B cell (primary cell): ENCODE measurements at places on chromosomes 3 and 15. TPM values are rescaled to one million over a fixed set of nuclear protein-coding genes. Genes with fewer than 3 reads are reported as not detected.

The GOLGA8H gene
- 0.19 TPM in 1 of 2 replicates, not detected in the other for total RNA-seq

GRCh38 chr3:105676621-105677300 is 192.1 kb downstream of the CBLB start:
- DNase-seq = no peak

The JMJD7 gene
- 41.1 and 43.9 TPM in 2 replicates for total RNA-seq

The ADAMTSL3 gene
- total RNA-seq = not detected in 2 replicates

DNA sequence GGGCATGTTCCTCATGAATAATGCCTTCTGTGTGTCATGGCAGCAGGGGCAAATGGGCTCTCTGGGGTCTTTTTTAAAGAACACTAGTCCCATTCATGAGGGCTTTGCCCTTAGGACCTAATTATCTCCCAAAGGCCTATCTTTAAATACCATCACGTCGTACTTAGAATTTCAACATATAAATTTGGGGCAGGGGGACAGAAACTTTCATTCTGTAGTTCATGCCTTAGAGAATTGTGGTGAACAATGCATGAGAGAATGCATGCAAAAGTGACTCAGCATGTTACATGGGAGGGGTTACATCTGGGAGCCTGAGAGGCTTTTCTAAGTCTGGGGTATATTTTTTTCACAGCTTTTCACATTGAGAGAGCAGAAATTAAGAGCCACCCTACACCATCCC is 208.5 kb upstream of the ROPN1 start:
- no peak for DNase-seq

GRCh38 chr15:60591496-60592370 is 112.8 kb upstream of the ICE2 start:
- DNase-seq = peak; percentile 60

DNA sequence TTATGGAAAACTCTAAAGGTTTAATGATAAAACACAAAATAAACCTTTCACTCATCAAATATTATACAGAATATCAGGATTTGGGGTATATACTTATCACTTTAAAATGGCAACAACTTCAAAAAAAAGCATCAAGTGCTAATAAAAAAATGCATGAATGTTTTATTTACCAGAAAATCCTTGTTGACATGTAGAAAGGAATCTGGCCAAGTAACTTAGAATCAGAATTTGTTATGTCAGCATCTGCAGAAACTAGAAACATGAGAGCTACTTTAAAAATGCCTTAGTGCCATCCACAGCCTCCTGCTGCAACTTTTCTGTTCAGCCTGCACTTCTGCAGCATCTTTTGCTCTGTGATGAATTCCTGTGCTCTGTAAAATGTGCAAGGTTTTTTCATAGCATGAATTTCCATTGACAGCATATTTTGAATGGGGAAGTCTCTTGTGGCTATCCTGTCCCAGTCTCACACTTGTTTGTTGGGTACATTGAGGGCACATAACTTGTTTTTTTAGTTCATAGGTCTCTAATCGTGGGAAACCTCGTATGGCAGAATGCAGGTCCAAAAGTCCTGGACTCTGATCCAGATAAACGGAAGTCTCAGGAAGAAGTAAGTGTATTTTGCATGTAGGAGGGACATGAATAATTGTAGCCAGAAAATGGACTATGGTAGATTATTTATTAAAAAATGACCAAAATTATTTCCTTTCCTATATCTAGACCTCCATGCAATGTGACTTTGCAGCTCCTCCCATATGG is 21.1 kb upstream of the MYRIP start:
- no peak for DNase-seq

GRCh38 chr3:158659454-158660237 is 12.8 kb downstream of the LXN start:
- DNase-seq = peak; percentile 41

- no peak for DNase-seq
These were observed at the start of gene EFHB for GRCh38 chr3:19934098-19934566. TSS of gene EFHB (minus strand) at chr3:19934217. CDS start at chr3:19934018, 199 bp downstream.

The UCN2 gene
- total RNA-seq = not detected in 2 replicates

GRCh38 chr3:121619691-121620090 is 26.5 kb downstream of the FBXO40 start:
- DNase-seq = no peak

DNA sequence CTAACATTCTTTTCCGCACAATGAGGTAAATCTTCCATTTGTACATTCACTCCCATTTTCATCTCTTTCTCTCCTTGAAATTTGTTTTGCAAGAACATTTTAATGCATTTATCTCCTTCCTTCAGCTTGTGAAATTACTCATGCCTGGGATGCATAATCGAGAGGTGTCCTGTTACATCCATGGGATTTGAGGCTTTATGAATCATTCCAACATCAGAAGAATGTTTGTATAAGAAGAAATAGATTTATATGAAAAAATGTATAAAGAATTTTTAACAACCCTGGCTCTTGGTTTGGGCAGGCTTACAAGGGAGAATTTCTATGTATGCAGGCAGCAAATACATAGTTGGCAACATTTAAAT is 93.2 kb upstream of the MBNL1 start:
- no peak for DNase-seq

The PTH1R gene
- not detected in 2 replicates for total RNA-seq

- DNase-seq = no peak
These were observed 5.4 kb downstream of the PARL start for GRCh38 chr3:183879243-183879642.

The DNAH12 gene
- 0.17 and 0.39 TPM in 2 replicates for total RNA-seq

DNA sequence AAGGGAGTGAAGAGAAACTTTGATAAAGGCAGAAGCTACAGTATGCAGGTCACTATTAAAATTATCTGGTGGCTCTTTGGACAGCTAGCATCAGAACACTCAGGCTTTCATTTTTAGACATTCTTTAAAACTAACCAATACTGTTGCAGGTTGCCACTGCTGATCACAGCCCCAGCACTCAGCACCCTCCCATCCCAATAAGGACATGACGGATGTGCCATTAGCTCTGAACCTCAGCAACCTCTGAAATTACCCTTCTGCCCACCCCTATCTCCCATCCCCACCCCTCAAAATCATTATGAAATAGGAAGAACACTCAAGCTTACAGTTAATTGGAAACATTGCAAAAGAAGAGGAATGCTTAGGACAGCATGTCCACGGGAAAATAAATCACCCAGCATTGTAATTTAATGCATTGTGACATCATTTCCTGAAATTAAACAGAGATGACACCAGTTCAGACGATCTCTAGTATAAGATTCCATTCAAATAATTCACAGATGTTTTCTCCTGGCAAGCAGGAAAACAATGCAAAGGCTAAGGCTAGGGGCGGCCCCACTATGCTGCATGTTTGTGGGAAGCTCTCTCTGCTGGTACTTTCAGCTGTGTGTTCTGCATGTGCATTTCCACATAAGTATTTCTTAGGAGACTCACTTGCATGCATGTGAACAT is 71.6 kb downstream of the MEIS2 start:
- DNase-seq = no peak

DNA sequence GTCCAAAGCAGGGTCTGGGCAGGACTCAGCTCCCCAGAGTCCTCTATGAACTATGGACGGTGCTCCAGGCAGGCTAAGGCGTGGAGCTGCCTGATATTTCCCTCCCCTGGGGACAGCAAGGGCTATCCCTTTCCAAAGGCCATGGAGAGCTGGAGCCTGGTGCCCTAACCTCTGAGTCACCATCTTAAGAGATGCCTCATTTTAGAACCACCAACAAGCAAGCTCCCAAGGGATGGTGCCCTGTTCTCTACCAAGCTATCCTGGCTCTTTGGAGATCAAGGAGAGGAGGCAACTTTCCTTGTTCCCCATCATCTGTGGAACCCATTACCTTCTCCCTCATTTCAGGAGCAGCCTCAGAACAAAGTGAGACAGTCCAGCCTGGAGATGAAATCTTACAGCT is 15.7 kb downstream of the STARD5 start:
- no peak for DNase-seq

DNA sequence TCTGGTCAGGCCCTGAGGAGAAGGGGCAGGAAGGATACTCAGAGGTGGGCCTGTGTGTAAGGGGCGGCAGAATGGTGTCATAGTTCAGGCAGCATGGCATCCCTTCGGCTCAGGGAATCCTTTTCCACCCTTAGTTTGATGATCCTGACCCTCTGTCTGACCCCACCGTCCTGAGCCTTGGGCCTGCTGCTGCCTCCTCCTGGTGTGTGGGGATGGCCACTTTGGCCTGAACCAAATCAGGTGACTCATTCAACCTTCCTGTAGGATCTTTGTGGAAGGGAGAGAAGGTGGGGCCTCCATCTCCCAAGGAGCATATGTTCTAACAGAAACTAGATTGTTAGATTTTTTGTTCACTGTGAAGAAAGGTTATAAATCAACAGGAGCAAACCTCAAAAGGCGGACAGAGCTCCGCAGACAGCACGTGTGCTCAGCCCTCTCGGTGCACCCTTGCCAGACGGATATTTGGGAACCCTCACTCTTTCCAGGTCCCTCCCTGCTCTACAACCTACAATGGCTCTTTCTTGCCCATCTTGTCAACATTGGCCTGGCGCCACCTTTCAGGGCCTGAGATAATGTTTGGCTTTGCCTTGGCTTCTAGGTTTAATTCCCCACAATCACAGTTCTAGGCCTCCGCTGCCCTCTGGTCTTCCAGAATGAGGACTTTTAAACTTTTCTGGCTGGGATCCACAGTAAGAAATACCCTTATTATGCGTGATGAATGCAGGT is 21.7 kb downstream of the THSD4 start:
- no peak for DNase-seq

- no peak for DNase-seq
These were observed 46.2 kb upstream of the PLCL2 start for GRCh38 chr3:16838561-16838960.

DNA sequence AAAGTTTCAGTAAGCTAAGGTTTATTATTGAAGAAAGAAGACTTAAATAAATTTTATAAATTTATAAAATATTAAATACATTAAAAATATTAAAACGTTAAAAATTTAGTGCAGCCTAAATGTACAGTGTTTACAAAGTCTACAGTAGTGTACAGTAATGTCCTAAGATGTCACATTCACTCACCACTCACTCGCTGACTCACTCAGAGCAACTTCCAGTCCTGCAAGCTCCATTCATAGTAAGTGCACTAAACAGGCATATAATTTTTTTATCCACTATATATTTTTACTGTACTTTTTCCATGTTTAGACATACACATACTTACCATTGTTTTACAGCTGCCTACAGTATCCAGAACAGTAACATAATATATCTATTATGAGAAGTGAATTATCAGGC is 51.5 kb downstream of the TJP1 start:
- DNase-seq = no peak

GRCh38 chr3:25532431-25533162 is 104.5 kb downstream of the RARB start:
- no peak for DNase-seq

DNA sequence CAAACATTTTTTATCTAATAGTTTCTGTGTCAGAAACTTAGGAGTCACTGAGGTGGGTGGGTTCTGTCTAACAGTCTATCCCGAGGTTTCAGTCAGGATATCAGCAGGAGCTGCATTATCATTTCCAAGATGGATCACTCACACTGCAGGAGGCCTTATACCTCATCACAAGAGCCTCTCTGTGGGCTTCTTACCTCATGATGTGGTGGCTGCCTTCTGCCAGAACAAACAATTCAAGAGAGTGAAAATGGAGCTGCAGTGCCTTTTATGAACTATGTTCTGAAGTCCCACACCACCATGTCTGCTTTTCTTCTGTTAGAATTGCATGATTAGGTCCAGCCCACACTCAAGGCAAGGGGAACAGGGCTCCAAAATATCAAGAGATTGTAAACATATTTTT is 27.9 kb downstream of the RFX7 start:
- no peak for DNase-seq

DNA sequence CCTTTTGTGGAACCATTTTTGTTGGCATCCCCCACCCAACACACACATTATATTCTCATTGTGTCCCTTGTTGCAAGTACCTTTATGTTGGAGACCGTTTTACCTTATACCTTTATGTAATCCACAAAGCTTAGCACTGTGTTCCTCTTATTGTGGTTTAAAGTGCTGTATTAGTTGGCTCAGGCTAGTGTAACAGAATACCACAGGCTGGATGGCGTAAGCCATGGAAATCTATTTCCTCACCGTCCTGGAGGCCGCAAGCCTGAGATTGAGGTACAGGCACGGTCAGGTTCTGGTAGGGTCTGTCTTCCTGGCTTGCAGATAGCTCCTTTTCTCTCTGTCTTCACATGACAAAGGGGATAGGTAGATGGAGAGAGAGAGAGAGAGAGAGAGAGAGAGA is 302.8 kb downstream of the ROBO2 start:
- DNase-seq = no peak

- DNase-seq = peak; percentile 21
These were observed 42.8 kb upstream of the UBE2E1 start for GRCh38 chr3:23762759-23763477.

The CIDEC gene
- total RNA-seq = not detected in 2 replicates

GRCh38 chr15:39616731-39617455 is 36.0 kb downstream of the THBS1 start:
- DNase-seq = no peak

DNA sequence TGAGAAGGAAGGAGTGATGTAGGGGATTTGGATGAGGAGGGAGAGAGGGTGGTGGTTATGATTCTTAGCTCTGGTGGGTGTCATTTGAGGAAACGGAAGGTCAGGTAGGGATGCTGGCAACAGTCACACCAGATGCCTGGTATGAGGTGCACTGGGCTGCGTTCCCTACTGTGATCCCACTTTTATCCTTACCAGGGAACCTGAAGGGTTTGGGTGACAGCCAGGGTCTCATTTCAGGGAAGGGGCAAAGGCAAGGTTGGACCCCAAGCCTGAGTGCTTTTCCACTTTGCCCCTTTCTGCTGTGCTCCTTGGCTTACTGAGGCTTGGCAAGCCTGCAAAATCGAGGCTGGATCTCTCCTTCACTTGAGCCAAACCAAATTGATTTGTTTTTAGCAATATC is 36.0 kb upstream of the SACM1L start:
- no peak for DNase-seq

DNA sequence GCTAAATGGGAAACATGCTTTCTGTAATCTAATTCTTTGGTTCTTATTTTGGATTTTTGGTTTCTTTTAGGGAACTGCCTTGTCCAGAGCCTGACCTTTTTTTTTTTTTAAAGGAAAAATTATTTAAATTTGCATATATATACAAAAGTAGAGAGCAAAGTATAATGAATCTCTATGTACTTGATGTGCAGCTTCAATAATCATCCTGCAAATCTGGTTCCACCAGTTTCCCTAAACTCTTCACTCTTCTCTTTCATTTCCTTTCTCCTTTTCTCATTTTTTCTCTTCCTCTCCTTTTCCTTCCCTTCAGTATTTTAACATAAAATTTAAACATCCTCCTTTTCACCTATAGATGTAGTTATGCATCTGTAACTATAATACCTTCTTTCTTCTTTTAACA is 82.5 kb downstream of the USP13 start:
- no peak for DNase-seq

GRCh38 chr3:78804251-78805037 is 963.4 kb downstream of the ROBO1 start:
- DNase-seq = no peak

The ZKSCAN7 gene
- total RNA-seq = 8.0 and 8.5 TPM in 2 replicates

- DNase-seq = no peak
These were observed 14.9 kb downstream of the SPRED1 start for GRCh38 chr15:38267421-38268022.

DNA sequence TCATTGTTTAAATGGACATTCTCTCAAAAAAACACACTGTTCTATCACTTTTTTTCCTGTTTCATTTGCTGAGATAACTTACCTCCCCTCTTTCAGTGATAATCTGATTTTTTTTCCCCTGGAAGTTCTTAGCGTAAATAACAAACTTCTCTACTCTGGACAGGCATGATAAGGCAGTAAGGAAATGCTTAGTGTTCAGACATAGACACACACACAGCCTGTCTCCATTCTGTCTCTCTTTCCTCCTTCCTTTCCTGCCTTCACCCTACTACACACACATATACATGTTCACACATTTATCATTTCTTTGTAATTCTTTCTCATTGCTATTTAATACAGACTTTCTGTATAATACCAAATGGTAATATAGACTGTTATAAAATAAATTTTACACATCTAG is 470.8 kb upstream of the ROBO1 start:
- DNase-seq = no peak
